ENCODE measurements at places on chromosomes 4 and X. TPM values are rescaled to one million over a fixed set of nuclear protein-coding genes. Genes with fewer than 3 reads are reported as not detected.
A peak's percentile ranks its signal among the peaks of the same experiment; 100 is the strongest.

DNA sequence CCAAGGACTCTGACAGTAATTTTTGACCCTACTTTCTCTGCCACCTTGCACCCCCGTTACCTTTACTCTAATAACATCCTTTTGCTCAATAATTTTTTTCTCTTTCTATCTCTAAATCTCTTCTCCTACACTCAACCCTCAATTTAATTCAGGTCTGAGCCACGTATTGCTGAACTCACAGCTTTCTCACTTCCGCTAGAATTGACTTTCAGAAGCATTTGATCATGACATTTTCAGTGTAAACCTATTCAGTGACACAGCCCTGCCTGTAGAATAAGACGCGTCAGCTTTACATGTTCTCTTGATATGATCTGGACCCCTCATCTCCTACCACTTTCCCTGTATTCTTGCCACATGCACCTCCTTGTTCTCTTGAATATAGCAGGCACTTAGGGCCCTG, 439.5 kb upstream of the MAGEB2 start:
- DNase-seq: no peak

DNA sequence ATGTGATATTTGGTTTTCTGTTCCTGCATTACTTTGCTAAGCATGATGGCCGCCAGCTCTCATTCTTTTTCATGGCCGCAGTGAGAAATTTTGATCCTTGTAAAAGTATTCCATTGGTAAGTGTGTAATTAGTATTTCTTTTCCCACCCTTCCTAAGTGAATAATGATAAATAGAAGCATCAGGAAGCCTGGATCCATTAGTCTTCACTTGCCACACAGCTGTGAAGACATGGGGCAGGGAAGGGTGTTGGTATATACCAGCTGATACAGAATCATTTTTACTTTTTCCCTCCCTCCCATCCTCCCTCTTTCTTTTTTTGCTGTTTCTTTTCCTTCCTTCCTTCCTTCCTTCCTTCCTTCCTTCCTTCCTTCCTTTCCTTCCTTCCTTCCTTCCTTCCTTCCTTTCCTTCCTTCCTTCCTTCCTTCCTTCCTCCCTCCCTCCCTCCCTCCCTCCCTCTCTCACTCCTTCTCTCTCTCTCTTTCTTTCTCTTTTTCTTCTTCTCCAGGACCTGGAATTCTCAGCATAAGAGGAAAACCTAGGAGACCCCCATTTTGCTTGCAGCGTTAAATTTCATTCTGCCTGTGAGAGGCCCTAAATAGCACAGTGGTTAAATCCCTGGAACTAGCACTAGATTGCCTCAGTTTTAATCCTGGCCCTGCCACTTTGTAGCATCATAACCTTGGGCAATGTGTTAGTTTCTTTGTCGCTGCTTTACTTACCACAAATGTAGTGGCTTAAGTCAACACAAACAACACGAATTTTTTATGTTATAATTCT, 1.4 kb upstream of the NR0B1 start:
- DNase-seq: no peak

DNA sequence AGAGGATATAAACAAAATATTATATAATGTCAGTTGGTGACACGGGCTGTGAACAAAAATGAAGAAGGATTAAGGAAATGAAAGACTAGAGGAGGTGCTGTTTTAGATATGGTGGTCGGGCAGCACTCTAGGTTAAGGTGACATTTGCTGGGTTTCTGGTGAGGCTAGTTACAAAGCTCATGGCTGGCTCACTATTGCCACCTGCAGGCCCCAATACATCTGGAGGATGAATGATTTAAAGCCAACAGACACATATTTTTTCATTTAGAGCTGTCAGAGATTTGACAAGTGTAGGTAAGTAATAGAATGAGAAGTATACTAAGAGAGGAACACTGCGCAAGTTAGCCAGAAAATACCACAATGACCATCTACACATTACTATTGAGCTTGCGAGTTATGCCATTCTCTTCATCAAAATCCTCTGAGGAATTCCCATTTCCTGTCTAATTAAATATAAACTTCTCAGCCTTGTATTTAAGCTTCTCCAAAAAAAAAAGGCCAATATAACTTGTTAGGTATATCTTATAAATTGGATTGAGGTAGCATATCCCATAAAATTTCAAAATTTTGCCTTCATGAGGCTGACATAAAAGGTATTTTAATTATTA, 6.4 kb upstream of the FGG start:
- DNase-seq: no peak

DNA sequence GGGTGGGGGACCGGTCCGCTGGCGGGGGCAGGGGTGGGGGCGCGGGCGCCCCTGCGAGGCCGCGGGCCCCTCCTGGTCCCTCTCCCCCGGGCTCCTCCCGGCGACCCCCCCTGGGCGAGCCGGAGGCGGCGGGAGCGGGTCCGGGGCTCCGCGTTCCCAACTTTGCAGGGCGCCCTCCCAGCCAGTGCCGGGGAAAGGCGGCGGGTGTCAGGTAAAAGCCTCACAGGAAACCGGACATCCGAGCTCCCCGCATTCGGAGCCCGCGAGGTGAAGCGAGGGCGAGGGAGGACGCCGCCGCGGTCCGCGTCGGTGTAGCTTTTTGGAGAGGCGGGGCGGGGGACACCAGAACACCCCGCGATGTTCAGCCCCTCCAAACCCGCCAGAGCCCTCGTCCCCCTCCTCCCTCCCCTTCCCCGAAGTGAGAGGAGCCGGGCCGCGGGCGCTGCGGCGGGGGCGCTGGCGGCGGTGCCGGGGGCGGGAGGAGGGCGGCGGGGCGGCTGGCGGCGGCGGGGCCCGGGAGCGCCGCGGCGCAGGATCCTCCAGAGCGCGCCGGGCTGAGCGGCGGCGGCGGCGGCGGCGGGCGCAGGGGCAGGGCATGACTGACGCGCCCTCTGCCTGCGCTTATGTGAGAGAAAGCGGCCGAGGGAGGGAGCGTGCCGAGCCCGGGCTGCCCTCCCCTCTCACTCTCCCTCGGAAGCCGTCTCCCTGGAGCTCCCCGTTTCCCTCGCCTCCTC, at the start of gene VEGFC:
TSS of gene VEGFC (minus strand) at position 597 of the 734 bp plus-strand sequence. CDS start 611 bp downstream, outside the sequence.
- peak; percentile 67 for DNase-seq

TBC1D8B gene
- 7.0 TPM for polyA plus RNA-seq

Measured in right lung (tissue), 10 donors.